Chondrocyte (in vitro differentiated cells): ENCODE measurements at places on chromosomes 3 and 15. TPM values are rescaled to one million over a fixed set of nuclear protein-coding genes. Genes with fewer than 3 reads are reported as not detected.

DNA sequence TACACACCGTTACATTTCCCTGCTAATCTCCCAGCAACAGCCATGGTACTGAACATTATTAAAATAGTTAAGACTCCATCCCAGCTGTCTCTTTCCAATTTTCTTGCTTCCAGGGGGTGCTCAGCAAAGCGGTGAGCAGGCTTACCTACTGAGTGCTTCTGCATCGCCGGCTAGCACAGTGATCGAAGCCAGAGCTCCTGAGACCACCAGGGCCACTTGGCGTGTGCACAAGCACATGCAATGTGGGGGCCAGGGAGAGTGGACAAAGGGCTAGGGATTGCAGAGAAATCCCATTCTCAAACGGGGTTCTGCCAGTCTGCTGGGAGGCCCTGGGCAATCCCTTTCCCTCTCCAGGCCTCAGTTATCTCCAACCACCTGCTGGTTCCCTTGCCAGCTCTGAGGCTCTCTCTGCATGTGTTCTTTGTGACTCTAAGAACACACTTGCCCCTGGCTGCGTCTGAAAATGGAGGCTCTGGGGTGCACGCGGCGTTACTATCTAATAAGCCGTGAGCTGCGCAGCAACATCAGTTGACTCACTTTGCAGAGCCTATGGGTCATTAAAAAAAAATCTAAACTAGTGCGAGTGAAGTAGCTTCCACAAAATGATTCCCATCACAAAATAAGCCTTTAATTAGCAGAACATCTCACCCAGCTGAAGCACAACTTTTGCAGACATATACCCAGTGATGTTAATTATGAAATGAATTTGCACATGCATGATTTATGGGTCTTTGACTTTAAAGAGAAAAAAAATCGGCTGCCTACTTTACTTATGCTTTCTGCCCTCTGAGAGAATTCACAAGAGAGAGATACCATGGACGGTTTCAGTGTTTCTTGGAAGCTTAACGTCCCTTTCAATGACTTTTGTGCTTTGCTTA, 271.5 kb downstream of the TLE3 start:
- DNase-seq: no peak
- H3K4me3 ChIP-seq: no peak overlapping the region
- H3K4me1 ChIP-seq: peaks cover 13% of the 10 kb centered on the region
- peaks cover 1% of the 10 kb centered on the region for H3K27me3 ChIP-seq
- H3K36me3 ChIP-seq: no peaks in the 10 kb centered on the region

DNA sequence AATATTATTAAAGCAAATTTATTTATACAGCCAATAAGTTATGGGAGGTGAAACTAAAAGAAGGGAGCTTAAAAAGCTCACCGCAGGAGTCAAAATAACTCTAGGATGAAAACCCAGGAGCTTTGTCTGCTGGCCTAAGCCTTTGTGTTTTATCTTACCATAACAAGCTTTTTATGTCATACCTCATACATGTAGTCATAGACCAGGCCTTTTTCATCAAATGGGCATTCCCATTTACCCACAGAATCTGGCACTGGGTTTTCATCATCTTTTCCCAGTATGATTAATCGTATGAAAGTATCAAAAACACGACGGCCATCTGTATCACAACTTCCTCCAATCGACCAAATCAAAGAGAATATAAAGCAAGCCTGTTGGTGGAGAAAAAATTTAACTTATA, 122.8 kb downstream of the DNAH12 start:
- no peak overlapping the region for H3K4me3 ChIP-seq
- no peak overlapping the region for H3K27ac ChIP-seq
- H3K4me1 ChIP-seq: no peaks in the 10 kb centered on the region
- no peak for DNase-seq

DNA sequence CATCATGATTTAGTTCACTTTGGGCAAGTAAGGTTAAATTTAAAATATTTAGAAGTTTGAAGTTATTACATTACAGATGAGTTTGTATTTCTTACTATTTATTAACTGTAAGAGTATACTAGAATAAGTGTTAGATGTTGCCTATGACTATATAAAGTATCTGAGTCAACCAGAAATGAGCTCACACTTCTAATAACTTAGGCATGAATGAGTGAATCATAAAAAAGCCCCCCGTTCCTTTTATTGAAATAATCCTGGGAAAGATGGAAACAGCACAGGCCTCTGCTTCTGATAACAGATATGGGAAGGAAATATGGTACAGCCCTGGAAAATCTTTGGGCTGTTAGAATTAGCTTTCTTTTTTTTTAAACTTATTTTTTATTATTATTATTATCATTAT, 66.6 kb upstream of the TGFBR2 start:
- peaks cover 24% of the 10 kb centered on the region for H3K4me1 ChIP-seq
- peak overlapping the region; percentile 65 for H3K27ac ChIP-seq
- no peaks in the 10 kb centered on the region for H3K27me3 ChIP-seq
- no peaks in the 10 kb centered on the region for H3K36me3 ChIP-seq

Gene FAM107A
- total RNA-seq: not detected in 3 replicates

Gene DNASE1L3
- total RNA-seq: not detected in 3 replicates
